ENCODE measurements at places on chromosomes 13 and 19.

- no peak for DNase-seq
These were observed 34.0 kb downstream of the MTRF1 start for GRCh38 chr13:41229356-41229755.

GRCh38 chr13:27425918-27426630 is 1.7 kb downstream of the GTF3A start:
- peak; percentile 54 for DNase-seq

GRCh38 chr13:41696163-41697003 is 239.0 kb downstream of the RGCC start:
- DNase-seq: no peak

GRCh38 chr13:67146523-67147130 is 83.5 kb downstream of the PCDH9 start:
- no peak for DNase-seq

DNA sequence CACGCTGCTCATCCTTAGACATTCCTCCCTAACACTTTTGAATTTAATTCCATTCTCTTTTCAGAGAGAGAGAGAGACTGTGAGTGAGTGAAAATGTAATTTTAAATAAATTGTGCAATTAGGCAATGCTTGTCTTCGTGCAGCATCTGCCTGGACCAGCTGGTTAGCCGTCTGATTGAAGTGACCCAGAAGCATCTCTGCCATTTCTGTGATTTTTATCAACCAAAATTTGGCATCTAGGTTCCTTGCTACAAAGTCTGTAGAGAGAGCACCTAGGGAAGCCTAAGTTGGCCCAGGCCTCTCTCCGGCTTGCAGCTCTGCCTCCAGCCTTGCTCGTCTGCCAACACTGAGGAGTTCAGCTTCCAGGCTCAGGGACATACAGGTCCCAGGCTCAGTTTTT is 138.6 kb upstream of the GPR12 start:
- DNase-seq: no peak

GRCh38 chr19:41799444-41800000 is 3.1 kb downstream of the CEACAM3 start:
- no peak for DNase-seq

GRCh38 chr13:50198508-50198907 is 183.3 kb downstream of the KCNRG start:
- DNase-seq: no peak

DNA sequence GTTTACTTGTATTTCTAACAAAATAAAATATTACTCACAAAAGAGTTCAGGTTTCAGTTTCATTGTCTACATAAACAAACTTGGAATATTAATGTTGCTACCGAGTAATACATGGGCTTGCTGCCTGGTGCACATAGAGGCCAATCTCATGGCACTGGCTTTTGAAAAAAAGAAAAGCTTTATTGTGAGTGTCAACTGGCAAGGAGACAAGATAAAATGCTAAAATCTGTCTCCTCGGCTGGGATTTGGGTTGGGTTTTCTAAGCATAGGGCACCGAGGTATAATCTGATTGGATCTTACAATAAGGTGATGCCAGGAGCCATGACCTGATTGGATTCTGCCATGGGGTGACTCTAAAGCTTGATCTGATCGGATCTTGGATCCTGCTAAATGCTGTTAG is 1519.9 kb upstream of the MIR17HG start:
- DNase-seq: no peak

GRCh38 chr13:110498765-110499164 is 62.8 kb downstream of the RAB20 start:
- no peak for DNase-seq

DNA sequence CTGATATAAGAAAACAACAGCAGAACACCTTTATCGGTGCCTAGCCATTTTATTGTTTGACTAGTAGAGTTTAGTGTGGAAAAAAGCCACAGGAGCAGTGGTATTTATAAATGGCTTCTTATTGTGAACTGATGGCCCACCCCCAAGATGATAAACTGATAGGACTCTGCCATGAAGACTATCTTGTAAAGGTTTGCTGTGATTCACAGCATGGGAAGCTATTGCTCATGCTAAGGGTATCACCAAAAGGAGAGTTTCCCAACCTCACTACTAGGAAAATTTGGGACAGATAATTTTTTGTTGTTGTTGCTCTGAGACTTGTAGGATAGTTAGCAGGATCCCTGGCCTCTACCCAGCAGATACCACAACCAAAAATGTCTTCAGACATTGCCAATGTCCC is 12.0 kb upstream of the SLC7A1 start:
- no peak for DNase-seq

GRCh38 chr13:27472441-27472840 is 22.1 kb upstream of the MTIF3 start:
- no peak for DNase-seq

- DNase-seq: no peak
These were observed 65.1 kb downstream of the SPACA7 start for GRCh38 chr13:112441226-112441625.

- DNase-seq: no peak
These were observed 7.8 kb upstream of the C19orf84 start for GRCh38 chr19:51398096-51398704.

DNA sequence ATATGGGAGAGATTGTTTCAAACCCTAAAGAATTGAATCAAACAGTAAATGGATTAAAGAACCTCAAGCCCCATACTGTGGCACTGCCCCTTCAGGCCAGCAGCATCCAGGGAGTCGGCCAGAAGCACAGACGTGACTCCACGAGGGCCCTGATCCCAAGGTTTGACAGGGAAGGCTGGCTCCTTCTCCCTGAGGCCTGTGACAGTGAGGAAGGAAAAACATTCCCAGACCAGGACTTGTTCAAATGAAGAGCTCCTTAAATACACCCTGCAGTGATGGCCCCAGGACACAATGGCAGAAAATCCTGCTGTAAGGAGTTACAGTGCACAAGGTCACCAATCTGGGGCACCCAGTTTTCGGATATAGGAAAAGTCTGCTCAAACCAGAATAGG is 91.0 kb downstream of the COL4A1 start:
- DNase-seq: no peak

DNA sequence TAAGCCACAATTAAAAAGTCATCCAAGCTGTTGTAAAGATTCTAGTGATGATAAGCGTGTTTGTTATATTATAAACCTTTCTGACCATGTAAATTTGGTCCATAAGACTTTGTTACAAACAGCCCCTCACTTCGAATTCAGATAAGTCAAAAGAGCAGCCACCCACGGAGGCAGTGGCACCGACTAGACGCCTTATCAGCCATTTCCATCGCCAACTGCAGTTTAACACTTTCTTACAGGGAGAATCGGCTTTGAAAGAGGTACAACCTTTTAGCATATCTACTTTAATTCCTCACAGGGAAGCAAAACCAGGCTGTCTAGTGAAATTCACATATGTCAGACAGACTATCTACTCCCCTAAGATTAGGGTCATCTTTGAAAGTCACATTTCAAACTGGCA is 47.5 kb downstream of the SOX21 start:
- DNase-seq: no peak

GRCh38 chr13:34886121-34886875 is 55.8 kb upstream of the NBEA start:
- no peak for DNase-seq

DNA sequence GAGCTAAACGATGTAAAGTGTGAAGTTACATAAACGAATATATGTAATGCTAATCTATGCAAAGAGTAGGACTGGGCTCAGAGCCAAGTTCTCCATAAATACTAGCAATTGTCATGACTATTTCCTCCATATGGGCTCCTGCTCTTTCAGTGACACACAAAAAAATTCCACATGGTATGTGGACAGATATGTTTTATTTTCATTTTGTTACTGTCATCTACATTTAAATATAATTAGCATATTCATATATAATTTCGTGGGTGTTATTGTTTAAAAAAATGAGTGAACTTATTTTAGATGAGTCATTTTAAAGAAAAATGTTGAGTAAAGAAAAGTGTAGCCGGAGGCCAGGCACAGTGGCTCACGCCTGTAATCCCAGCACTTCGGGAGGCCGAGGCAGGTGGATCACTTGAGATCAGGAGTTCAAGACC is 5.0 kb upstream of the IGSF23 start:
- no peak for DNase-seq

DNA sequence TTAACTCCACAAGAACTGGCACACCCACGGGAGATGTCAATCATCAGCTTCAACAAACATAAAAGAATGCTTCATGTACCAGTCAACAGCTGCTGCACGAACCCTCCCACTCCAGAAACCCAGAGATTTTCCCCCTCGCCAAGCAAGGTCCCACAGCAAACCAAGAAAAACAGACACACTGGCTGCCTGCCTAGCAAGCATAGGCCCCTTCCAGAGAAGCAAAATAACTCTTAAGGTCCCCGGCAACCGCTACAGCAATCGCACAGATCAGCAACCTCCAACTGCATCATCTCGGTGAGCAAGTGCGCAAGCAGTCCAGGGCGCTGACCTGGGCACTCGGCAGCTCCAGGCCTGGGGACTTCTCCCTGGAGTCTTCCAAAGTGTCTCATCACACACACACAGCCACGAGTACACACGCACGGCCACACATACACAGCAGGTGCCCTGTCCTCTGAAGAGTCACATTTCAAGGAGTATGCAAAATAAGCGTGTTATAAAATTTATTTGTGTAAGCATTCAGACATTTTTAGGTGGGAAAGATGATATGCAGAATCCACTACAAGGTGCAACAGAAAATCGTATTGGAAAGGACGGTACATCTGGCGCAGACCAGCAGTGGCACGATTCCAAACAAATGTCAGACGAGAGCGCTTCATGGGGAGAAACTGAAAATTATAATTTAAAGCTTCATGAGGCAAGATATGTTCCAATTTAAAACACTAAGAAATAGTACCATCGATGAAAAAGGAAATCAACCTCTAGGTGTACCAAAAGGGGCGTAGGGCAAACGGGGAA is 125.0 kb downstream of the STK24 start:
- no peak for DNase-seq

DNA sequence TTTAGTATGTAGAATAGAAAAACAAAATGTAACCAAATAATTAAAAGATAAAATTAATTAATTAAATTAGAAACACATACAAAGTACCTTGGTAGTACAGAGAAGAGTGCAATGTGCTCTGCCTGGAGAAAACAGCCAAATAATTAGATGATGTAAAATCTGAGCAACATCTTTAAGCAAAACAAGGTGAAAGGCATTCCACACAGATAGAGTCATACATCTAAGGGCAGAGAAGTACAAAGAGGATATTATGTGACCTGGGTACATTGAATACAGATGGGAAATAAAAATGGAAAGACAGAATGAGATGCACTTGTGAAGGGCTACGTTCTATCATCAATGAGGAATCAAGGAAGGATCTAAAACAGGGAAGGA is 25.2 kb upstream of the FNDC3A start:
- DNase-seq: no peak

GRCh38 chr13:110261166-110262081 is 45.5 kb downstream of the COL4A1 start:
- DNase-seq: no peak

DNA sequence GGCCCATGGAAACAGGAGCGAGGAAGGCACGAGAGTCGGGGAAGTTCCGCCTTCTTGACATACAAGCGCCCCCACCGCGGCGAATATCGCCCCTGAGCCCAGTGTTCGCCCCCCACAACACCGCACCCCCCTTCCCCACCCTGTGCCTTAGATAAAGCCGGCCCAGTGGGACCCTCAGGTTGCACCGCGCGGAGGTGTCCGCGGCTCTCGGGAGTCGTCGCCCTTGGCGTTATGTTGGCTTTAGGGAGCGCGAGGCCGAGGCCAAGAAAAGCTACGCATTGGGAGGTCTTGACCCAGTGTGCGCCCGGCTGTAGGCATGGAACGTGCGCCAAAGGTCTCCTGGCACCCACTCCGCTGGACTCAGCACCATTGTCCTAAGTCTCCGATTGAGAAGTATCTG is 603 bp upstream of the ZNF132 start:
- no peak for DNase-seq

GRCh38 chr19:33416307-33417215 is 43.1 kb downstream of the CEBPG start:
- DNase-seq: peak; percentile 22

- DNase-seq: no peak
These were observed 8.1 kb upstream of the TNFSF14 start for GRCh38 chr19:6677883-6678689.

- no peak for DNase-seq
These were observed 2.2 kb downstream of the JOSD2 start for GRCh38 chr19:50508843-50509190.

DNA sequence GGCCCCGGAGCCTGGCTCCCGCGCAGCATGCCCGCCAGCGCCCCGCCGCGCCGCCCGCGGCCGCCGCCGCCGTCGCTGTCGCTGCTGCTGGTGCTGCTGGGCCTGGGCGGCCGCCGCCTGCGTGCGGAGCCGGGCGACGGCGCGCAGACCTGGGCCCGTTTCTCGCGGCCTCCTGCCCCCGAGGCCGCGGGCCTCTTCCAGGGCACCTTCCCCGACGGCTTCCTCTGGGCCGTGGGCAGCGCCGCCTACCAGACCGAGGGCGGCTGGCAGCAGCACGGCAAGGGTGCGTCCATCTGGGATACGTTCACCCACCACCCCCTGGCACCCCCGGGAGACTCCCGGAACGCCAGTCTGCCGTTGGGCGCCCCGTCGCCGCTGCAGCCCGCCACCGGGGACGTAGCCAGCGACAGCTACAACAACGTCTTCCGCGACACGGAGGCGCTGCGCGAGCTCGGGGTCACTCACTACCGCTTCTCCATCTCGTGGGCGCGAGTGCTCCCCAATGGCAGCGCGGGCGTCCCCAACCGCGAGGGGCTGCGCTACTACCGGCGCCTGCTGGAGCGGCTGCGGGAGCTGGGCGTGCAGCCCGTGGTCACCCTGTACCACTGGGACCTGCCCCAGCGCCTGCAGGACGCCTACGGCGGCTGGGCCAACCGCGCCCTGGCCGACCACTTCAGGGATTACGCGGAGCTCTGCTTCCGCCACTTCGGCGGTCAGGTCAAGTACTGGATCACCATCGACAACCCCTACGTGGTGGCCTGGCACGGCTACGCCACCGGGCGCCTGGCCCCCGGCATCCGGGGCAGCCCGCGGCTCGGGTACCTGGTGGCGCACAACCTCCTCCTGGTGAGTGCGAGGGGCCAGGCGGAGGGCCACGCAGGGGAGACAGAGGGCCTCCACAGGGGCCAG is at the start of gene KL:
KL (plus strand) TSS at position 10 of the 909 bp plus-strand sequence; CDS start at position 28, 18 bp downstream.
- no peak for DNase-seq

DNA sequence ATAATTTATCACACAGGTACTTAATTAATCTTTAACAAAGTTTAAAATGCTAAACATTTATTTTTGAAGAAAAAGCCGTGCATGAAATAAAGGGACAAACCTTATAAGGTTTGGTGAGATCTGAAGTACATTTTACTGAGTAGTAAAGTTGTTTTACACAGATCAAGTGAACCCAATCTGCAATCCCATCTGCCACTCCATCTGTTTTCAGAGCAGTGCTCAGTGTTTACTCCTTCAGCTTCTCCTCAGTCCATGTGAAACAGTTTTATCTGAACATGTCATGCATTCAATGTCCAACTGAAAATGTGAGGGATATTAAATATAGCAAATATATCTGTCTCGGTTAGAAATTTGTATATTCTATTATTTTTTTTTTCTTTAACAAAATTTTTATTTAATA is 166.8 kb downstream of the MAB21L1 start:
- DNase-seq: no peak

- DNase-seq: no peak
These were observed 1.7 kb downstream of the ERCC1 start for GRCh38 chr19:45421947-45422498.

Data from NCI-H1092 (cell line).